Stomach (tissue), 19 donors: ENCODE measurements at places on chromosomes 16 and 17.

GRCh38 chr16:75971334-75971733 lies 245.0 kb upstream of the CPHXL start:
- no peak for DNase-seq

GRCh38 chr17:43062984-43063638 lies 38.1 kb downstream of the RND2 start:
- DNase-seq: no peak

DNA sequence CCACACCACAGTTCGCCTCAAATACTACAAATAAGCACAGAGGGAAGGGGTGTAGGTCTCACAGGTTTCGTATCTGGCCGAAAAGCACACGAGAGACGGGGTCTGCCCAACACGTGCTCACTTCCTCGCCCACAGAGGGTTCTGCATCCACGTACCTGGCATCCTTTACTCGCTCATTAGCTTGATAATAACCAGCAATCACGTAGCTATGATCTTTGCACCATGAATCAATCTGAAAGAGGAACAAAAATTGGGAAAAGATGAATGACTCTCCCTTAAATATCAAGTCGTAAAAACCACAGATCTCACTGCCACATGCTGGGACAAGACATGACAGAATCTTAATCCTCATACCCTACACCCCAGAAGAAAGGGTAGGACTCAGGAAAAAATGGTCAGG lies 10.5 kb downstream of the EMC8 start:
- DNase-seq: no peak

- DNase-seq: peak; percentile 85
Observed at GRCh38 chr17:42675965-42676423, 800 bp downstream of the PLEKHH3 start.

DNA sequence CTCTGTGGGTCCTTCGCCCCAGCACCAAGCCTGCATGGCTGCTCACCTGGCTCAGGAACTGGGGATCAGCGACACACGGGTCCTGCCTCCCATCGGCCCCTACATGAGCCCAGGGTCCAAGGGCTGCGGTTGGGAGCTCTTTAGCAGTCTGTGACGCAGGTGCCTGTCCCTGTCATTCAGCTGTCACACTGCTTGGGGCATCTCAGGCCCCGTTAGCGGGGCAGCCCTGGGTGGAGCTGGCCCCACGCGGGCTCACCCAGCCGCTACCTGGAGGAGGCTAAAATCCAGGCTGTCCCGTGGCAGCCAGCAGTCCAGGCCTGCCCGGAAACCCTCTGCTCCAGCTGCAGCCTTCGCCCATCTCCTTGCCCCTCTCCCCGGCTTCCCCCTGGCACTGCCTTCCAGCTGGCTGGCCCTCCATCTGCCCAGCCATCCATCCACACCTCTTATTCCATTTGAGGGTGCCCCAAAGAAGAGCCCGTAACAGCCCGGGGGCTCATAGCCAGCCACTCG lies 3.3 kb downstream of the GCGR start:
- DNase-seq: no peak

GRCh38 chr16:30368122-30368791 lies 2.0 kb downstream of the TBC1D10B start:
- DNase-seq: peak; percentile 48

DNA sequence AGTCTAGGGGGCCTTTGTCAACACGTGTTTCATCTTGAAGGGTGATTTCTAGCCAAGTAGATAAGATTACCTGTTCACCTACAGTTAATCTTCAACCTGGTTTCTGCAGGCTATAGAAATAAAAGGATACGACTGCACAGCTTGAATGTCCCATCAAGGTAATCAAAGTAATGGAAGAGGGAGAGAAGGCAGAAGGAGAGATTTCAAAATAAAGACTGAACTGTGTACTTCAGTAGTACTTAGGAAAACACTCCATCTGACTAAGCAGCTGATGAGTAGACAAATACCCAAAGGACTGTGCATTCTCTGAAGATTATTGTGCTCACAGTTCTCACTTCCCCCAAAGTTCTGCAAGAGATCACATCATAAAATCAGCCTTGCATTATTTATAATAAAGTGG lies 5.8 kb upstream of the RFFL start:
- DNase-seq: no peak

- no peak for DNase-seq
Observed at GRCh38 chr17:62090021-62090824, 25.1 kb upstream of the MED13 start.
